ENCODE measurements at places on chromosomes 16 and 17.

- no peak overlapping the region for H3K27ac ChIP-seq
- no peak overlapping the region for H3K4me3 ChIP-seq
- H3K36me3 ChIP-seq: peaks cover 15% of the 10 kb centered on the region
Observed at GRCh38 chr17:47946929-47947397, 5.6 kb downstream of the PNPO start.

GRCh38 chr17:76095943-76096342 is 7.6 kb downstream of the EXOC7 start:
- no peaks in the 10 kb centered on the region for H3K4me1 ChIP-seq
- H3K27me3 ChIP-seq: no peaks in the 10 kb centered on the region
- H3K4me3 ChIP-seq: no peak overlapping the region
- H3K36me3 ChIP-seq: peaks cover 92% of the 10 kb centered on the region
- no peak for DNase-seq
- no peak overlapping the region for H3K27ac ChIP-seq

DNA sequence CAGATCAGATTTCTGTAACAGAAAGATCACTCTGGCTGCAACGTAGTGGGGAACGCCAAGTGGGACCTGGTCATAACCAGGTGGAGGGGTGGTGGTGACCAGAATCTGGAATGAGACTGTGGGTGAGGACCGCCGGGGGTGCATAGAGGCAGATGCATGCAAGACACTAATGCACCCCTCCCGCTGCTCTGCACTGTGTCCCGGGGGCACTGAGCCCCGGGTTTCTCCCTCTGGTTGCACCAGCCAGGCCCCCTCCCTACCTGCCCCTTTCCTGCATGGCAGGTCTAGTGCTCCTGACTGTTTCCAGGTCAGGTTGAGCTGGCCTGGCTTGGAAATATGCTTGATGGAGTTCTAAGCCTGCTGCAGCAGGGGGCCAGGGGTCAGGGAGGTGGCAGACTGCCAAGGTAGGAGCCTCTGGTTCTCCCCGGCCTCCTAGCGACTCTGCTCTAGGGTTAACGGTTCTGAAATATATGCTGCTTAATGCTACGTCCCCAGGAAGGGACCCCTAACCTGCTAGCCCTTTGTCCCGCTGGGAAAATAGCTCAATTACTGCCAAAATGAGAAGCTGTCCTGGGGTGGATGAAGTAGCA is 94.3 kb downstream of the SDK2 start:
- H3K4me3 ChIP-seq: no peak overlapping the region
- H3K36me3 ChIP-seq: no peaks in the 10 kb centered on the region
- no peak overlapping the region for H3K27ac ChIP-seq
- no peak for DNase-seq

DNA sequence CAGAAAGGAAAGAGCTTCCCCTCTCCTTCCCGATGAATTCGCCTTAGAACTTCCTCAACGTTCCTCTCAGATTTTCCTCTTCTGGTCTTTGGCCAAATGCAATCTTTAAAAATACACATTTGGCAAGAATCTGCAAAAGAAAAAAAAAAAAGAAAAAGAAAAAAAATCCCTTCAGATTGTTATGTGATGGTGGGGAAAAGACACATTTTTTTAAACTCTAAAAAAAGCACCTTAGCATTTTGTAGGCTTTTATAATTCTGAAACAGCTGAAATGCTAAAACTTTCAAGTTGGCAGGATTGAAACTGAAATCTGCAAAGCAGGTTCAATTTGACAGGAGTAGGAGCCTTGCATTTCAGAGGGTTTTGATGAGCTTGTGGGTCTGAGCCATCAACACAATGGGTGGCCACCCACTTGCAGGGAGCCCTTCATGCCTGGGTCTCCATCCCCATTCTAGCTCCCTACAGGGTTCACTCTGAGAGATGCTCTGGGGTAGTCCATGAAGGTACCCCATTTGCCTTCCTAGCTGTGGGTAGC is 33.1 kb downstream of the CACNG3 start:
- H3K36me3 ChIP-seq: no peaks in the 10 kb centered on the region
- H3K4me1 ChIP-seq: no peaks in the 10 kb centered on the region
- DNase-seq: no peak
- peaks cover 3% of the 10 kb centered on the region for H3K27me3 ChIP-seq
- H3K4me3 ChIP-seq: no peak overlapping the region
- no peak overlapping the region for H3K27ac ChIP-seq

GRCh38 chr17:65535777-65536572 is 25.5 kb downstream of the AXIN2 start:
- DNase-seq: no peak
- no peak overlapping the region for H3K4me3 ChIP-seq
- peaks cover 20% of the 10 kb centered on the region for H3K4me1 ChIP-seq
- H3K36me3 ChIP-seq: peaks cover 81% of the 10 kb centered on the region
- no peak overlapping the region for H3K27ac ChIP-seq
- H3K27me3 ChIP-seq: no peaks in the 10 kb centered on the region

- no peak overlapping the region for H3K4me3 ChIP-seq
- H3K27ac ChIP-seq: no peak overlapping the region
- no peaks in the 10 kb centered on the region for H3K4me1 ChIP-seq
- H3K36me3 ChIP-seq: no peaks in the 10 kb centered on the region
Observed at GRCh38 chr16:78199325-78200022, 100.0 kb downstream of the WWOX start.

DNA sequence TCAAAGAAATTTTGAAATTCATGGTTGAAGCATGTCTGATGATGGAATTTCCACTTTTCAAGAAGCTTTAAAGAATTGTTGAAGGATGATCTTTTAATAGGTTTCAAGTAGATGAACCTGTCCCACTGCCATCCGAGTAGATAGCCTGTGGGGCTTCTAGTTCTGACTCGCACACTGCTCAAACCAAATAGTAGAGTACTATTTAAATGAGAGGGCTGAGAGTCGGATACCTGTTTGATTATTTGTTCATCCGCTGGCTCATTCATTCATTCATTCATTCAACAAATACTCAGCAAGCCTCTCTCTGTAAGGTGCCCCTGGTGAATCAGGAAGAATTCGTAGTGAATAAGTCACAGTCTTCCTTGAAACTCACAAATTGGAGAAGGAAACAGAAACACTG is 108.2 kb upstream of the IRX5 start:
- no peak overlapping the region for H3K27ac ChIP-seq
- H3K27me3 ChIP-seq: no peaks in the 10 kb centered on the region
- no peak overlapping the region for H3K4me3 ChIP-seq
- DNase-seq: no peak
- peaks cover 9% of the 10 kb centered on the region for H3K4me1 ChIP-seq

DNA sequence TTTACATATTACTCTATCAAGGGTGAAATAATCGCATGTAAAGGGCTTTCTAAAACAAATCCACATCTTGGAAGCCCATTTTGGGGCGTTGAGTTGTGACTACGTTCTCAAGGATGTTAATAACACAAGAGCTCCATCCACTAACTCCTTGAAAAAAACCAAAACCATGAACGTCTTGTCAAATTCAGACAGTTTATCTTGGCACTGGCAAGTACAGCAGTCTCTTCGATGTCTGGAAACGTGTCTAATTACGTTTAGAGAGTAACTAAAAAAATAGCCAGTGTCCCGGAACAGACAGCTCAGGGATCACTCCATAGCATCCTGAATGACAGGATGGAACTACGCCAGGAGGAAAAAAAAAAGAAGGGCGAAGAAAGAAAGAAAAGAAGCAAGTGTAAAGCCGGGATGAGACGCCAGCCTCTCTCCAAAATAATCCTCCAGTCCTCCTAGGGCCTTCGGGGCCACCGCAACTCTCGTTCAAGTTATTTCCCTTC is 954 bp downstream of the MYO1D start:
- H3K27ac ChIP-seq: peak overlapping the region; percentile 99
- peaks cover 40% of the 10 kb centered on the region for H3K4me1 ChIP-seq

GRCh38 chr16:21194771-21195301 is 16.5 kb downstream of the ZP2 start:
- no peaks in the 10 kb centered on the region for H3K4me1 ChIP-seq
- no peak overlapping the region for H3K4me3 ChIP-seq
- H3K27ac ChIP-seq: no peak overlapping the region
- DNase-seq: no peak

DNA sequence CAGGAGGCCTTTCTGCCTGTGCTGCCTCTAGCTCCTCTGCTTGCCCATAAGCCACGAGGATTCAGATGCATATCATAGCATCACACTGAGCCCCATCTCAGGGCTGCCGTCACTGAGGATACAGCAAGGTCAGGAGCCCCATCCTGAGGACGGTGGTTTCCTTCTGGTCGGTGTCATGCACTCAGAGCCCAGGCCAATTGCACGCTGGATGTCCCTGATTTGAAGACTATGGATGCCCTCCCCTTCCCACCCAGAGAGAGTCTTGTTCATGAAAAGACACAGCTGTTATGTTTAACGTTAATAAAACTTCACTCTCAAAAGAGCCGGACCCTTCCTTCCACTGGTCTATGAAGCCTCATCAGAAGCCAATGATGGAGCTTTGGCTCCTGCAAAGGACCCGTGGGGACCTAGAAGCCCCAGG is 19.9 kb downstream of the COTL1 start:
- peaks cover 50% of the 10 kb centered on the region for H3K4me1 ChIP-seq
- H3K4me3 ChIP-seq: no peak overlapping the region
- H3K27ac ChIP-seq: no peak overlapping the region
- DNase-seq: no peak
- no peaks in the 10 kb centered on the region for H3K27me3 ChIP-seq
- no peaks in the 10 kb centered on the region for H3K36me3 ChIP-seq

DNA sequence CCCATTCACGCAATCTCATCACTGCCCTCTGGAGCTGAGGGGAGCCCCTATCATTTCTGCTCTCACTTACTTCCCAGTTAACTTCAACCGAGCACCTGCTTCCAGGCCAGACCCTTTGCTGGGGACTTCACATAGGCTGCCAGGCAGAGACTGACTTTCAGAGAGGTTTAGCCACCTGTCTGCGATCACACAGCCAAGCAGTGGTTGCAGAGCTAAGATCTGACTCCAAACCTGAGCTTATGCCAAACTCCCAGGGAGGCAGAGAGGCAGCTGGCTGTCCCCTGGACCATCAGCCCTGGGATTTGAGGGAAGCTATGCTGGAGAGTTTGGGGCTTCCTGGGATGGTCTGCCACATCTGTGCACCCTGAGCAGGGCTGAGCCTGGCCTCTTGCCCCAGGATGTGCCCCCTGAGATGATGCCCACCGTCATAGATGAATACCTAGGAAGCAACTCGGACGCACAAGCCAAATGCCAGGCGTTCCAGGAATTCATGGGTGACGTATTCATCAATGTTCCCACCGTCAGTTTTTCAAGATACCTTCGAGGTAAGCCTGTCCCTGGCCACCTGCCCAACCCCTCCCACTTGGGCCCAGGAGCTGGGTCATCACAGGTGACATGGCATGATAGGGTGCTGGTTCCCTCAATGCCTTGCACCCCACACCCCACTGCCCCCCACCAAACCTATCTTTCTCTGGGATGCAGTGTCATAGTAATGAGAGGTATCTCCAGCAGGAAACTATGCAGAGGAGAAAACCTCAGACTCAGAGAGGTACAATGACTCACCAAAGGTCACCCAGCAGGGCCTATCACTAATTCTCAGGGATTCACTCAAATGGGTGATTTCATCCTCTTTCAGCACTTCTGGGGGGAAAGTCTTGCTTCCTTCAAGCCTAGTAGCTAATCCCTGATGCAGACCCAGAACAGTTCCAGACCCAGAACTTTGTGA is 10.0 kb downstream of the CES3 start:
- H3K36me3 ChIP-seq: no peaks in the 10 kb centered on the region
- H3K27ac ChIP-seq: no peak overlapping the region
- no peak overlapping the region for H3K4me3 ChIP-seq
- no peak for DNase-seq

DNA sequence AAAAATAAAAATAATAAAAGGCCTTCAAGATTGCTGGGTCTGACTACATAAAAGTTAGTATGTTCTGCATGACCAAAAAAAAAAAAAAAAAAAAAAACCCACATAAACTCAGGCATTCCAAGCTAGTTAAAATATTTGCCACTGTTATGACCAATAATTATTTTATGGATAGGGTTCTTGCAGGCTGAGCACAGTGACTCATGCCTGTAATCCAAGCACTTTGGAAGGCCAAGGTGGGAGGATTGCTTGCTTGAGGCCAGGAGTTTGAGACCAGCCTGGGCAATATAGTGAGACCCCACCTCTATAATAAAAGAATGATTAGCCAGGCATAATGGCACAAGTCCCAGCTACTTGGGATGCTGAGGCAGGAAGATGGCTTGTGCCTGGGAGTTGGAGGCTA is 8.1 kb downstream of the SCNN1B start:
- no peaks in the 10 kb centered on the region for H3K4me1 ChIP-seq
- H3K27me3 ChIP-seq: no peaks in the 10 kb centered on the region
- no peak for DNase-seq

- H3K27ac ChIP-seq: peak overlapping the region; percentile 14
- H3K4me1 ChIP-seq: peaks cover 54% of the 10 kb centered on the region
- no peaks in the 10 kb centered on the region for H3K27me3 ChIP-seq
- H3K4me3 ChIP-seq: no peak overlapping the region
Observed at GRCh38 chr17:42431758-42432161, 8.7 kb upstream of the CAVIN1 start.

- H3K27ac ChIP-seq: no peak overlapping the region
- no peak for DNase-seq
- H3K4me1 ChIP-seq: peaks cover 17% of the 10 kb centered on the region
- H3K4me3 ChIP-seq: no peak overlapping the region
Observed at GRCh38 chr17:9206741-9207332, 185.5 kb downstream of the NTN1 start.

DNA sequence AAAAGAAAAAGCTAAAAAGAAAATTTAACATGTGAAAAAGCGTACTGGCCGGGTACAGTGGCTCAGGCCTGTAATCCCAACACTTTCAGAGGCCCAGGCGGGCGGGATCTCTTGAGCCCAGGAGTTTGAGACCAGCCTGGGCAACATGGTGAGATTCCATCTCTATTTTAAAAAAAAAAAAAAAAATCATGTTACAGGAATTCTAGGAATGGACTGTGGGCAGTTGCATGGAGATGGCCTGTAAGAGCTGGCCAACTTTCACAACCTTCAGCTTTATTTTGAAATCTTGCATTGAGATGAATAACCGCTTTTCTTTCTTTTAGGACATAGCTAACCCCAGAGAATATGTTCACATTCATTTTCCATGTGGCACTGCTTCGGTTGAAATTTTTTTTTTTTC is 8.2 kb upstream of the CIAO3 start:
- H3K36me3 ChIP-seq: no peaks in the 10 kb centered on the region
- DNase-seq: no peak
- H3K4me3 ChIP-seq: no peak overlapping the region
- H3K4me1 ChIP-seq: peaks cover 7% of the 10 kb centered on the region
- H3K27me3 ChIP-seq: peaks cover 23% of the 10 kb centered on the region
- no peak overlapping the region for H3K27ac ChIP-seq

GRCh38 chr16:74505011-74505410 is 83.7 kb upstream of the CLEC18B start:
- peaks cover 16% of the 10 kb centered on the region for H3K36me3 ChIP-seq
- no peaks in the 10 kb centered on the region for H3K27me3 ChIP-seq
- no peak for DNase-seq
- H3K4me1 ChIP-seq: no peaks in the 10 kb centered on the region
- H3K27ac ChIP-seq: no peak overlapping the region

- no peak overlapping the region for H3K27ac ChIP-seq
- no peaks in the 10 kb centered on the region for H3K36me3 ChIP-seq
- H3K27me3 ChIP-seq: no peaks in the 10 kb centered on the region
- H3K4me1 ChIP-seq: no peaks in the 10 kb centered on the region
Observed at GRCh38 chr17:73436954-73437353, 125.2 kb upstream of the CDC42EP4 start.

- H3K27ac ChIP-seq: no peak overlapping the region
- H3K4me1 ChIP-seq: peaks cover 30% of the 10 kb centered on the region
- DNase-seq: no peak
- no peaks in the 10 kb centered on the region for H3K27me3 ChIP-seq
- H3K36me3 ChIP-seq: no peaks in the 10 kb centered on the region
Observed at GRCh38 chr17:49647256-49647585, 30.7 kb downstream of the SPOP start.

- H3K4me1 ChIP-seq: peaks cover 23% of the 10 kb centered on the region
- no peak for DNase-seq
- peak overlapping the region; percentile 81 for H3K27ac ChIP-seq
- H3K36me3 ChIP-seq: no peaks in the 10 kb centered on the region
- no peak overlapping the region for H3K4me3 ChIP-seq
Observed at GRCh38 chr17:11780621-11781020, 182.4 kb downstream of the DNAH9 start.

Data from suprapubic skin (tissue), 4 donors.